ENCODE measurements at places on chromosomes 6 and 20.
A peak's percentile ranks its signal among the peaks of the same experiment; 100 is the strongest.

DNA sequence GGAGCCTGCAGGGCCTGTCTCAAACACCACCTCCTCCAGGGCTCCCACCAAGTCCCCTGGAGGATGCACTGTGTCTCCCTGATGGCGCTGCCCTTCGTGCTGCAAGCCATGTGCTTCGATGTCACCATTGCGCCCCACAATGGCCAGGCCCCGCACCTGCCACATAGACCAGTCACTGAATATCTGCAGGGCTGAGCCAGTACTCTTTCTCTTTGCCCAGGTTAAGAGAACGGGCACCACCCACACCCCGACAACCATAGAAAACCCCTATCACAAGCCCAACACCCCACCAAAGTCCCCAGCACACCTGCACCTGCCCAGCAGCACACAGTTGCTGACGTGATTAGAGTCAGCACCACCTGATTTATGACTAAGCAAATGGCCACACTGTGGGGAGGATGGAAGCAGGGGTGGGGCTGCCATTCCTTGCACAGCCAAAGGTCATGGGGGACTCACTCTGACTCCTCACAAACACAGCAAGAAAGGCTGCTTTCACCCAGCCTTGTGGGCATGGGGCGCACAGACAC lies 104.3 kb downstream of the SLC23A2 start:
- no peak for DNase-seq

DNA sequence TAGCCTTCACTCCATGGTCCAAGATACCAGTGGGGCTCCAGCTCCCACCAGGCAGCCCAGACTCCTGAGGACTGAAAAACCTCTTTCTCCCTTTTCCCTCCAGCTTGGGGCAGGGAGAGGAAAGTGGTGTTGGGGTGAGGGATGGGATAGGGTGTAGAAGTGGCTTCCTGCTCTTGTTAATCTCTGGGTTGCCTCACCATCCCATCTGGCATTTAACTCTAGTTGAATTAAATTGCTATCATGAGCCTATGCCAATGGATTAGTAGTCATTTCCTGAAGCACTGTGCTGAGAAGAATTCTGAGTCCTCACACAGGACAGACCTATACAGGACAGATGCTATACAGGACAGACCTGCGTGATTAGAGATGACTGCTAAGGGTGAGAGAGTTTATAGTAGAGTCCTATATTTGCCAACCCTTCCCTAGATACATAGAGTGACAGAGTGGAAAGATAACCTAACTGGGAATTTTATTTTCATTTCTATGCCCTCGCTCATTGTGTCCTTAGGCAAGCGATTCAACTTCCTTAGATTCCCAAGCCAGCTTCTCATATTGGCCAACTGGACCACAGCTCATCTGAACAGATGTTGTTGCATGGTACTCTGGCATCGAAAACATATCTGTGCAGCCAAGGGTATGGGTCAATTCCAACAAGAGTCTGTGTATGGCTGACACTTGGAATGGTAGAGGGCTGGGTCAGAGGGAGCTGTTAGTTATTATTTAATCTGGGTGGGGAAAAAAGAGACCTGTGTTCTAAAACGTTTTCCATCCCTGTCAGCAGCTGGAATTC lies 42.8 kb downstream of the MCHR2 start:
- DNase-seq: no peak

DNA sequence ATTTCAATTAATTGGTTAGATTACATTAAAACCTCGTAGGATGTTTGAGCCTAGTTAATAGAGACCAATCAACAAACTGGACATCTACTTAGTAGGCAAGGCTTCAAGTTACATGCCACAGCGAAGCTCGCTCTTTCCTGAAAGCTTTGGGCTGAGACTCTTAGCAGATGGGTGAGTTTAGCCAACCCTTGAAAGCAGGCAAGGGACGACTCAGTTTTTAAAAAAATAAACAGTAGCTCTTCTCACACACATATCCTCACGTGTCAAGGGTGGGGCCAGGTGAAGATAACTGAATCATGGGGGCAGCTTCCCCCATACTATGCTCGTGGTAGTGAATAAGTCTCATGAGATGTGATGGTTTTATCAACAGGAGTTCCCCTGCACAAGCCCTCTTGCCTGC lies 775 bp downstream of the MTFR2 start:
- DNase-seq: no peak

DNA sequence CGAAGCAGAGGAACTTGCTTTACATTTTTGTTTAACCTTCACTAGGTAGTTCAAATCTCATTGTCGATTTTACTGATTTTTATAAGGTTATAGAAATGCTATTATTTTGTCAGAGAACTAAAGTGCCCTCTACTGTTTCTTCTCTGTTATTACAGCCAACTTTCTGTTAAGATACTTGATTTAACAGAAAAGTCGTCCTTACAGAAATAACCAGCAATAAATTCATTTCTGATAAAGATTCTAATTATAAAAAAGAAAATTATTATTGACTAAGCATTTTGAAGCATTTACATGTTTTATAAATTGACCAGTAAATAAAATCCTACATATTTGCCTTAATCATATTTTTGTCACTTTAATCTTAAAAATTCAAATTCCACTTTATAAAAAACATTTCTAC lies 60.8 kb downstream of the OGFRL1 start:
- peak; percentile 43 for DNase-seq

GRCh38 chr20:61724376-61724775 lies 341.3 kb downstream of the TAF4 start:
- no peak for DNase-seq

GRCh38 chr6:159427771-159428170 lies 258.6 kb downstream of the FNDC1 start:
- no peak for DNase-seq

DNA sequence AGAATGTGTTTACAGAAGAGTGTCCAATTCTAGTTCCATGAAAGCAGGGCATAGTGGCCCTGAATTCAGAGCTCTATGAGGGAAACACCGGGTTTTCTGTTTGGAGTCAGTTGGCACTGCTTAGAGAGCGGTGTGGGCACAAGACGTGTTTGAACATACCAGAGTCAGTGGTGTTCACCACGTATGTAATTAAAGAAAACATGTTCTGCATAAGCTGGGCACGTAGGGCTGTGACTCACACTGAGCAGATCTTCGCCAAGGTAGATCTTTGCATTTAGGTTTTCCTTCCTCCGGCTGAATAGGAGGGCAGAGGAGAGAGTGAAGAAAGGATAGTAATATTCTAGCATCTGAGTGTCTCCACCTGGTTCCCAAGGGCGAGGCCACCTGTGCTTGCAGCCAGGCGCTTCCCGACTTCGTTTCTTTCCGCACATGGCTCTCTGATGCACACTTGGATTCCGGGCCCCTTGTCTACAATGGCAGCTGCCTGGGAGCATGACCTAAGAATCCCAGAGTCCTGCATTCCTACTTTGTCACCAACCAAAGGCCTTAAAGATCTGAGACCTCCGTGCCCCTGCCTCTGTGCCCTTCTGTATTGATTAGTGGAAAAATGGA lies 136.2 kb downstream of the ERMARD start:
- DNase-seq: no peak

- DNase-seq: peak; percentile 84
These were observed 725 bp downstream of the EEF1A1 start for GRCh38 chr6:73519926-73520687.

- no peak for DNase-seq
These were observed 17.2 kb upstream of the FNDC1 start for GRCh38 chr6:159152041-159152440.

GRCh38 chr20:19658137-19658536 lies 99.9 kb upstream of the RIN2 start:
- no peak for DNase-seq

GRCh38 chr6:166490671-166491500 lies 95.6 kb downstream of the RAMACL start:
- DNase-seq: peak; percentile 27

DNA sequence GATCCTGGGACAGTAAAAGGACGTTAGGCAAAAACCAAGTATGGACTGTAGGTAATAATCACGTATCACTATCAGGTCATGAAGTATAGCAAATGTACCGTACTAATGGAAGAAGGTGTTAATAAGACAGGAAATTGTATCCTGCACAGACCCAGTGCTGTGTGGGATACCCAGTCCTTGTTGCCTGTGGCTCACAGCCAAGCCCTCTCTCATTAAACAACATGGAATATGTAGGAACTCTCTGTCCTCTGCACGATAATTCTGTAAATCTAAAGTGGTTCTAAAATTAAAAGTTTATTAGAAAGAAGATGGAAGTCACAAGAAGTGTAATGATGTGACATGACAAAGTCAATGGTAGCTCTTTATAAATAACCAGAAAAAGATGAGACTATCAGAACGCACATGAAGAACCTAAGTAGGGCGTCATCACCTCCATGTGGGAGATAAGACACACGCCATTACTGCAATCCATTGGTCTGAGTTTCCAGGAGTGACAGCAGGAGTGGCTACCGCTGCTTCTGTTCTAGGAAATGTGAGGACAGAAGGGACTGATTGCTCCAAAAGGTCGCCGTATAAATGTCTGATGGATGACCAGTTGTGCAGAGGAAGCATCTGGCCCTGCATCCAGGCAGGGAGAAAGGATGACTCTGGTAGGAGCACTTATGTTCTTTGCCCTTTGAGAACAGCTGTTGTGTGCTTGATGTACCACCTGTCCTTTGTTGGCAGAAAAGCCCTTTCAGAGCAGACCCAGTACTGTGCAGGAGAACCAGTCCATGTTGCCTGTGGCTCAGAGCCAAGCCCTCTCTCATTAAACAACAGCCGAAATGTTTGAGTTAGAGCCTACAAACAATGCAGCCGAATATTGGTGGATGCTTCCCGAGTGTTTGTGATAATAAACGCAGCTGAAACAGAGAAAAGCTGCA lies 125.6 kb downstream of the FIG4 start:
- DNase-seq: no peak
